ENCODE measurements at places on chromosomes 12 and 14.

DNA sequence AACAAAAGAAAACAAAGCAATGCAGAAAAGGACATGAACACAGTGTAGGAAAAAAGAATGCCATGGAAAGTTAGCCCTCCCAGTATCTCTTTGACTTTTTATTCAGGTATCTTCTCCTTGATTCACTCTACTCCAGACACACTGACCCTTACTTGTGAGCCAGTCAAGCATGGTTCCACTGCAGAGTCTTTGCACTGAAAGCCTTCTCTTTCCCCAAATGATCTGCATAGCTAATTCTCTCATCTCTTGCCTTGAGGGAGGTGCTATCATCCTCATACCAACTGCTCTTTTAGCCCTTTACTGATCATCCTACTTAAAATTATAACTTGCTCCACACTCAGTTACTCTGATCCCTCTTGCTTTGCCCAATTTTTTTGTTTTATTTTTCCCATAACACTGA, 101.2 kb upstream of the SLC16A7 start:
- no peak for DNase-seq

DNA sequence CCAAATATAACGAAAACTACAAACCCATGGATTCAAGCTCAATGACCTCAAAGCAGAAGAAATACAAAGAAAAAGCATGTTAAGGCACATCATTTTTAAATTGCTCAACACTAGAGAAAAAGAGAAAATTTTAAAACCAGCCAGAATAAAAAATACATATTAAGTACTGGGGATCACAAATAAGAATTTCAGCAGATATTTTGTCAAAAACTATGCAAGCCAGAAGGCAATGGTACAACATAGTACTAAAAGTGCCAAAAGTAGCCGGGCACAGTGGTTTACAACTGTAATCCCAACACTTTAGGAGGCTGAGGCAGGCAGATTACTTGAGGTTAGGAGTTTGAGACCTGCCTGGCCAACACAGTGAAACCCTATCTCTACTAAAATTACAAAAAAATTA, 10.2 kb downstream of the SGPP1 start:
- DNase-seq: peak; percentile 47

DNA sequence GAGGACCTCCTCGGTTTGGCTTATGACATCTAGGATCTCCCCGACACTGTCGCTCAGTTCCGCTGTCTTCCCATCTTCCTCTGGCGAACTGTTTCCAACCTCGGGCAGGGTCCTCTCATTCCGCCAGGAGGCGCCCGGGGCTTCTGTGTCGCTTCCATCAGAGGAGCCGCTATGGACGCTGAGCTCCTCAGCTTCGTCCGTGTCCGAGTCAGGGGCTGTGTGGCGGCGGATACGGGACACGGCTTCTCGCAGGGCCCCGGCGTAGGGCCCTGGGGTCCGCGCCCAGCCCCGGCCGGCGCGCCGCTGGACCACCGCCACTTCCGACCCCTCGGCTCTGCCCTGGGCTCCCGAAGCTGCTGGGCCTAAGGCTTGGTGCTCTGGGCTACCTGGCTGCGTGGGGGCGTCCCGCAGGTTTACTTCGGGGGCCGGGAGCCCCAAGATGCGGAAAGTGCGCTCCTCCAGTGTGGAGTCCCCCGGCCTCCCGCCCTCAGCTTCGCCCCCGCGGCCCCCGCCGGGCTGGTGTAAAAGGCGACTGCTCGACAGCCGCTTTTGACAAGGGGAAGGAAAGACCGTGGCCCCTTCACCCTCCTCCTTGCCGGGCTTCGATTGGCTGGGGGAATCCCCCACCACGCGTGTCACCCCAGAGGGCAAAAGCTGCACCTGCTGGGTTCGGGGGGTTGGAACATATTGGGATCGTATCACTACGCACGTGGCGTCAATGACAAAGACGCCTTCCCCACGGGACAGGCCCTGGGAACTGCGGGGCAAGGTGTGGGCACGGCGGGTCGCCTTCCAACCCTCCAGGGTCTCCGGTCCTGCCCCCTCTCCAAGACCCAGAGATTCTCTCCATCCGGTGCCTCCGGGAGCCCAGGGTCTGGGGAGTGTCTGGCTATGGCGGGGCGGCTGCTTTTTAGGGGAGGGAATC, 2.1 kb downstream of the DDN start:
- DNase-seq: peak; percentile 87

DNA sequence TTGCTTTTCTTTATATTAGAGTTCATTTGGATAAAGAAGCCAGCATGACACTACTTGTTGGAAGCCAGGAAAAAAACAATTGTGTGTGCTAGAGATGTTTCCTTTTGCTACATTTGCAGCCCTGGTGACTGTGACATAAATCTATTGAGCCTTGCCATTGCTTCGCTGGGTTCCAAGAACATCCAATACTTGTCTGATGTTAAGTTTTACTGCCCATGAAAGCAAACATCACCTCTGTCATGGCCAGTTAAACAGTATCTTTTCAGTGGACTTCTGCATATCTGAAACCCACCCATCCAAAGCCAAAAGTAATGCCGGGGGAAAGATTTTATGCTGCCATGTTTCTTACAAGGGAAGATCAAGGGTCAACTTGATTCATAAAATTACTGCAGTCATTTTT, 184.0 kb downstream of the MSRB3 start:
- DNase-seq: no peak

GRCh38 chr12:92466391-92467305, 236.1 kb upstream of the PLEKHG7 start:
- peak; percentile 20 for DNase-seq

GRCh38 chr12:12294215-12295005, 27.6 kb upstream of the LRP6 start:
- DNase-seq: peak; percentile 26

GRCh38 chr14:78143489-78144145, 26.6 kb upstream of the NRXN3 start:
- DNase-seq: no peak

- DNase-seq: no peak
These were observed 3.6 kb upstream of the ANO2 start for GRCh38 chr12:5948696-5949095.

GRCh38 chr12:104495786-104496185, 39.0 kb downstream of the CHST11 start:
- no peak for DNase-seq

DNA sequence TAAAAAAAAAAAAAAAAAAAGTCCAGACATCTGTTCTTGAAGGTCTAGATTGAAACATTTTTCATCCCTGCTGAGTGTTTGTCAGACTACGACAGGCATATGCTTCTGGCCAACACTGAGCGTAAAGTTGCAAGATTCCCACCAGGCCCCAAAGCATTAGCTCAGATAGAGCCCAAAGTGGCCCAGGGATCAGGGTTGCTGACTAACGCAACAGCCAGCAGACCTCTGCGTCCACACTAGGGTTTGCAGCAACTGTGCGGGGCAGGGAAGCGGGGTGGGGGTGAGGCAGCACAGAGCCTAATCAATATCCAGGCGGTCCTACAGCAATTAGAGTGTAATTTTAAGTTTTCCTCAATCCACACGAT, 55.7 kb downstream of the SSH1 start:
- DNase-seq: peak; percentile 78

DNA sequence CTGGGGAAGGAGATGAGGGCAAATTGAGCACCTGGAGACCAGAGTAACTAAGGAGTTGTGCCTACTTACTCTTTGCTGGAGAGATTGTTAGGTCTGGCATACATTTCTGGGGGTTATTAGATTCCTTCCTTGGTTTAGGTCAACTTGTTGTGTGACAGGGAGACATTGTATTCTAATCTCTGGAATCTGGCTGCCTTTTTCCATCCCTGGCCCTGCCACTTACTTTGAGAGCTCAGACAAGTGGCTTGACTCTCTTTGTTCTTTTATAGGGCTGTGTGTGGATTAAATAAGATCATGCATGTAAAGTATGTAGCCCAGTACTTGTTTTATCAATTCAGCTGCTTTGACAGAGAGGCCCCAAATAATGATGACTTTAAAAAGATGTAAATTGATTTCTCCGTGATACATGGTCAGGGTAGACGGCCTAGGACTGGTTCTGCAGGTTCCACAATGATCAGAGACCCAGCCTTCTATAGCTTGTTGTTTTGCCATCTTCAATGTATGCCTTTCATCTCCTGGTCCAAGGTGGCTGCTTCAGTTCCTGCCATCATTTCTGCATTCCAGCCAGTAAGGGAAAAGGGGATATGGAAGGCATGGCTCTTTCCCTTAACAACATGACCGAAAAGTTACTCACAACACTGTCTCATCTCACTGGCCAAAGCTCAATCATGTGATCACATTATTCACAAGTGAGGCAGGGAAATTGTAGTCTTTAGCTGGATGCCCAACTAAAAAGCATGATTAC, 72.6 kb downstream of the CHST11 start:
- no peak for DNase-seq

DNA sequence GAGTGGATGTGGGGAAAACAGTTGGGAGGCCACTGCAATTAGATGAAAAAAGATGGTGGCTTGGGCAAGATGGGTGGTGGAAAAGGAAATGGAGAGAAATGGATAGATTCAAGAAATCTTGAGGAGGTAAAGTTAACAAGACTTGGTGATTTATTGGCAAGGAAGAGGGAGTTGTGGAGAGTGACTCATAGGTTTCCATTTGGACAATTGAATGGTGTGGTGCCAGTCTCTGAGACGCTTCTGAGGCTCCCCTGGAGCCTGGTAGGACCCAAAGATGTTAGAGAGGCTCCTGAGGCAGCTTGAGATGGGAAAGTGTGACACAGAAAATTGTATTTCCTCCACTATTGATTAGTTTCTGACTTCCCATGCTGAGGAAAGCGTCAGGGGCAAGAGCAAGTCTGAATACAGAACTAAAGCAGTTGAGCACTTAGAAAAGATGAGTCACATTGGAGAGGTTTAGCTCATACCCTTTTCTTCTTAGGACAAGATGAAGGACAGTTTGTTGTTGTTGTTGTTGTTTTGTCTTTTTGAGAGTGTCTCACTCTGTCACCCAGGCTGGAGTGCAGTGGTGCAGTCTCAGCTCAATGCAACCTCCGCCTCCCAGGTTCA, 4.5 kb downstream of the PRPF40B start:
- no peak for DNase-seq

DNA sequence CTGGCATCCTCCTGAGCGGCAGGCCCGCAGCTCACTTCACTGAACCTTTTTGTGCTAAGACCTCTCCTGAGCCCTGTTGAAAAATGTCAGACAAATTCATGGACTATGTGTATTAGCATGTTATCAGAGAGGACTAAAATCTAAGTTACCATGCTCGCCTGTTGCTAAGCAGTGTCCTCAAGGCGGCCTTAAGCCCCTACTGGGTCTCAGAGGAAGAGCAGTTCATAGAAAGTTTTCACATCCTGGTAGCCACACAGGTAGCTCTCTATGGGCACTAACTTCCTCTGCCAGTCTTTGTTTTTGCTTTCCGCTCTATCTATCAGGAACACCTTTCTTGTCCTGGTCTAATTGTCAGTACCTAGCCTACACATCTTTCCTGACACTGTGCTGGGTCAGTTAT, 306.6 kb upstream of the MIS18BP1 start:
- no peak for DNase-seq

DNA sequence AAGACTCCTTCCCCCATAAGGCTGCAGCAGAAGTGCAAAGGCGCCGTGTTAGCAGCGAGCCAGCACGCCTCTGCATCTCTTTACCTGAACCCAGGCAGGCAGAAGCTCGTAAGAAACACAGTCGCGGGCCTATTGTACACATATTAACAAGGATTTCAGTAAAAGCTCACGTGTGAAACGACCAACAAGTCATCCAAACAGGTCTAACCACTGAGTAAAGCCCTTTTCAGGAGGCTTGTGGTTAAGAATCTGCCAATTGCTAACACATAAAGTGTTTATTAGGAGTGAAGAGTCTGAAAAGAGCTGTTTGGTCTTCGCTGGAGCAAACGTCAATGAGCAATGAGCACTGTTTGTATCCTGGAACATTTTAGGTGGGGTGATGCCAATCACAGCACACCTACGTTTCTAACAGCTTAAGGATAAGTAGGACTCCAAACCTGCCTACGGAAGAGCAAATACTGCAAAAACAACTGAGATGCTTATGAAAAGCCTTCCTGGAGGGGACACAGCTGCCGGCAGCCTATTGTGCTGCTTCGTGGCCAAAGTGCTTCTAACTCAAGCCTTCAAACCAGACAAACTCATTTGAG, 43.1 kb downstream of the PRKAB1 start:
- no peak for DNase-seq

DNA sequence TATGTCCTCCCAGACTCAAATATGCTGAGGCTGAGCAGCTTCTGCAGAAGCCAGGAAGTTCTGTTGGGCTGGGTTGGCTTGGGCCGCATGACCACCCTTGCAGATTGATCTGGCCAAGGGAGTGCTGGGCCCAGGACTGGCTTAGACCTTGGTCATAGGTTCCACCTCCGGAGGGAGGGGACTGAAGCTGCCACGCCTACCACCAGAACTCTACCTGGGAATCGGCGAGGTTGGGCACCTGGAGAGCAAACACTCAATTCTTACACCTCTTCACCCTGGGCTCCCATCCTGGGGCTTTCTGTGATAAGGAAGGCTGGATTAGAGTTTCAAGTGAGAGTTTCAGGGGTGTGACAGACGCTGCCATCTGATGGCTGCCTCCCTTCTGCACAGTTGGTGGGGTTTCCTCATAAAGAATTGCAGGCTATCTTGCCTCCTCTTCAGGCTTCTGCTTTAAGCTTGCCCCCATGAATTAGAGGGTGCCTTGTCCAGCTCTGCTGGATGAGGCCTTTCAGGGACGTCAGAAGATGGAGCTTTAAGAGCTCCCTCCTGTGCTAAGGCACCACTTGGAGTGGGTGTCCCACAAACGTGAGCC, 5.8 kb downstream of the SLC24A4 start:
- DNase-seq: no peak

- no peak for DNase-seq
These were observed 1.2 kb upstream of the C1R start for GRCh38 chr12:7093486-7093885.

DNA sequence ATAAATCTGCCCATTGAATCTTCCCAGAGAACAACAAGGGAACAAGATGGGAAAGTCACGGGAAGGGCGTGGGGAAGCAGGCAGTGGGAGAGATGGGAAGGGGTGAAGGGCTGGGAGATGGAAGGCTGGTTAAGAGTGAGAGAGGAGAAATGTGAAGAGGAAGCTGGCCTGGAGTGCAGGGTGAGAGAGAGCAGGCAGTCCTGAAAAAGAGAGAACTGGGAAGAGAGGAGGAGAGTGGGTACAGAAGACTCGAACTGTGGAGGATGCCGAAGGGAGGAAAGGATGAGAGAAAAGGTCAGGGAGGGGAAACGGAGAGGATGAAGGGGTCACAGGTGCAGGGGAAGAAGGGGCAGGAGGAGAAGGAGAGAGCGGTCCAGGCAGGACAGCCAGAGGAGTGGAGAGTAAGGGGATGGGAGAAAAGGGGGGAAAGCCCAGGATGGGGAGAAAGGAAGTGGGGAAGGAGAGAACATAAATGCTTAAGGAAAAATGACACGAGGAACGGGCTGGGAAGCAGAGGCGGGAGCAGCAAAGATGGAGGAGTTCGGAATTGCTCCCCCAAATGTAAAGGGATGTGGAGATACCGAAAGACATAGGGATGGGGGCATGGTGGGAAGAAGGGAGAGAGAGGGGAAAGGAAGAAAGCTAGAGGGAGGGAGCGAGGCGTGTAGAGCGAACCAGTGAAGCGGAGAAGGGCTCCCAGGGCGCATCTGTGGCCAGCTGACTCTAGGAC, 1.2 kb downstream of the PIANP start:
- no peak for DNase-seq

GRCh38 chr12:130186651-130187268, 24.5 kb downstream of the FZD10 start:
- no peak for DNase-seq

- DNase-seq: peak; percentile 4
These were observed 106.2 kb downstream of the UNC79 start for GRCh38 chr14:93536945-93537344.

- no peak for DNase-seq
These were observed 27.3 kb downstream of the VPS37B start for GRCh38 chr12:122868471-122869177.

GRCh38 chr12:129161511-129161910, 308.2 kb downstream of the GLT1D1 start:
- DNase-seq: no peak

- no peak for DNase-seq
These were observed 16.4 kb downstream of the TMEM63C start for GRCh38 chr14:77197988-77198387.
